ENCODE measurements at places on chromosomes 11 and 22.

- DNase-seq: no peak
These were observed 278.5 kb upstream of the CCDC179 start for GRCh38 chr11:23138761-23139160.

DNA sequence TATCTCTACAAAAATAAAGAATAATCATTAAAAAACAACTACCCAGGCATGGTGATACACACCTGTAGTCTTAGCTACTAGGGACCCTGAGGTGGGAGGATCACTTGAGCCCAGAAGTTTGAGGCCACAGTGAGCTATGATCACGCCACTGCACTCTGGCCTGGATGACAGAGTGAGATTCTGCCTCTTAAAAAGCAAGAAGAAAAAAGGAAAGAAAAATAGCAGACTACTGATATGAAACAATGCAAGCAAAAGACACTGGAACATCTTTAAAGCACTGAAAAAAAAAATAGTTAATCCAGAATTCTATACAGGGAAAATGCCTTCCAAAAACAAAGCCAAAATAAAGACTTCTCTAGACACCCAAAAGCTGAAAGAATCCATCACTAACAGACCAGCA lies 5.9 kb downstream of the VPS37C start:
- peak; percentile 14 for DNase-seq

DNA sequence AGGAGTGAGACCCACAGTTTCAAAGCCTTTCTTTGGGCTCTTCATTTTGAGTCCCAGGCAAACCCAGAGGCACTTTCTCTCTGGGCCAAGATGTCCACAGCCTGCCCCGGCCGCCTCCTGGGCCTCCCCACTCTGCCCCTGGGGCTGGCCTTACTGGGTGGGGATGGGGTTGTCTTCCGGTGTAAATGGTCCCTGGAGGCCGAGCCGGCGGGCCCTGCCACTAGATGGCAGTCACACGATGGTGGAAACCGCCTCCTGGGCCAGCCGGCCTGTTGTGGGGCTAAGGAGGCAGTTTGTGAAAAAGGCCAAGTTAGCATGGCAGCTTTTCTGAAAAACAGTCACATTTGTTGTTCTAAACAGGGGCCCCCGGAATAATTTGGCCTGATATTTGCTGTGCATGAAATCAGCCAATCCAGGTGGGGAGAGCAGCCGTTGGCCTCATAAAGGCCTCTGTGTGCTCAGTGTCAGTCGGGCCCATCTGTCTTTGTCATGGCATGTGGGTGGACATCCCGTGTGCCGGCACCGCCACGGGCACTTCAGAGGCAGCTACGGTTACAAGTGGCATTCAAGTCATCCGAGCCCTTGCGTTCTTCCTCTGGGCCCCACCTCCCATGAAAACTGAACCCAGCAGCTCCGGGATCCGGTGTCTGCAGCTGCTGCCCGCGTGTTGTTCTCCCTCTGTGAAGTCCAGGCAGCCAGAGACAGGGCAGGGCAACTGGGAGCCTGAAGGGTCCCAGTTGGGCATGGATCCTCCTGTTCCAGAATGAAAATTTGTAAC lies 6.5 kb downstream of the MRPL23 start:
- DNase-seq: peak; percentile 54

DNA sequence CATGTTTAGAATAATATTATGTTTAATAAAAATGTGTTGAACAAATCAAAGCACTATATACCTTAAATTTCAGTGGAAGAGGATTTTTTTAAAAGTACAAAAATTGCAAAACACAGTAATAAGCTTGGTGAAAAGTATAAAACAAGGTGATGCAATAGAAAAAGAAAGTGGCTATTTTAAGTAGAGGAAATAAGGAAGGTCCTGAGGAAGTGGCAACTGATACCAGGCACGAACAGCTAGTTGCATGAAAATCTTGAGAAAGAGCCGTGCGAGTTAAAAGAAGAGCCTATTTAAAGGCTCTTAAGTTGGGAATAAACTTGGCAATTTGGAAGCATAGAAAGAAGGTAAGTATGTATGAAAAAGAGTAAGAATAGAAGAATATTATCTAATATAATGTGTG lies 1679.3 kb downstream of the LRRC4C start:
- no peak for DNase-seq

GRCh38 chr11:72821920-72822799 lies 7.9 kb downstream of the ATG16L2 start:
- peak; percentile 93 for DNase-seq

GRCh38 chr11:125583496-125583895 lies 9.2 kb upstream of the STT3A start:
- no peak for DNase-seq

GRCh38 chr11:69930081-69931059 lies 111.2 kb upstream of the FGF3 start:
- no peak for DNase-seq

GRCh38 chr22:42353883-42354727 lies 78.1 kb downstream of the NFAM1 start:
- DNase-seq: no peak

GRCh38 chr11:129598378-129598777 lies 217.3 kb upstream of the TMEM45B start:
- DNase-seq: no peak

- no peak for DNase-seq
These were observed 27.2 kb downstream of the STIM1 start for GRCh38 chr11:3882655-3883054.

Measured in sciatic nerve (tissue), 2 donors.